CD14-positive monocyte (primary cell): ENCODE measurements at places on chromosomes 11 and 22.

DNA sequence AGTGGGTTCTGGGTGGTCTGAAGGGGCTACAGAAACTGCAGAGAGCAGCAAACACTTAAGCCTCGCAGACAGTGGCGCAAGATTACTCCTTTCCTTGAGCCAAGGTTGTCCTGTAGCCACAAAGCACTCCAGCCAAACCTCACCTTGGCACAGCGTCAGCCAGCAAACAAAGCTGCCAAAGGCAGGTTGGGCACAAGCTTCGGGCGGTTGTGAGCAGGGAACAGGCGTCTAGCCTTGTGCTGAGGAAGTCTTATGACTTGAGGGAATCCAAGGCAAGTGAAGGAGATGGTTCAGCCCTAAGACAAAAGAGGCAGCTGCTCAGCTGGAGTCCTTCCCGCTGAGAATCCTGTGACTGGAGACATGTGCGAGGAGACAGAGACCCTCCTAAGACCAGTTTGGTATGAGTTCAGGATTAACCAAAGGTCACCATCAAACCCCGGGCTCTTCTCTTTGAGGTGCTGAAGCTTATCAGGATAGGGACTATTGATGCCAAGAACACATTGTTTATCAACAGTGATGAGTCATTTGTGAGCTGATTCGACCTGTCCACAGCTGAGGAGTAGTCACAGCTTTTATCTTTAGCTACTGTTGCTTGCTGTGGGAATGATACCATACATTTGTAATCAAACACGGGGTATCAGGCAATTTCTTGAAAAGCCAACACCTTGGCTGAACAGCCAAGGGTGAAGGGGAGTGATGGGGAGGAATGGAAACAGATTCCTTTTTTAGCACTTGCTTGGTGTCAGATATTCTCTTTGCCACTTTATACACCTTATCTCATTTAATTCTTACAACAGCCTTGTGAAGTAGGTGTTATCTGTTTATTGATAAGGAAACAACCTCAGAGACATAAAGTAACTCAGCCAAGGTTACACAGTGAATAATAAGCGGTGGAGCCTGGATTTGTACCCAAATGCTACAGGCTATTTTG is 4.6 kb downstream of the ADM start:
- no peak for DNase-seq

GRCh38 chr11:130055617-130056016 is 14.1 kb upstream of the APLP2 start:
- peak; percentile 86 for DNase-seq

GRCh38 chr22:45065726-45066125 is 55.9 kb upstream of the PHF21B start:
- no peak for DNase-seq

DNA sequence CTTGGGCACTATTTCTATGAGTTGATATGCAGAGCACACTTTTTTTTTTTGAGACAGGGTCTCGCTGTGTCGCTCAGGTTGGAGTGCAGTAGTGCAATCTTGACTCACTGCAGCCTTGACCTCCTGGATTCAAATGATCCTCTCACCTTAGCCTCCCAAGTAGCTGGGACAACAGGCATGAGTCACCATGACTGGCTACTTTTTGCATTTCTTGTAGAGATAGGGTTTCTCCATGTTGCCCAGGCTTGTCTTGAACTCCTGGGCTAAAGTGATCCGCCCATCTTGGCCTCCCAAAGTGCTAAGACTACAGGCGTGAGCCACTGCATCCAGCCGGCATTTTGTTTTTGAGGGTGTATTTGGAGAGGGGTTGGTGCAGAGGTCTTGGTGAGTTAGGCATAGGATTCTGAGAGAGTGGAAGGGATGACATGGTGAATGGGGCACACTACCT is 29.9 kb upstream of the MTCH2 start:
- no peak for DNase-seq

DNA sequence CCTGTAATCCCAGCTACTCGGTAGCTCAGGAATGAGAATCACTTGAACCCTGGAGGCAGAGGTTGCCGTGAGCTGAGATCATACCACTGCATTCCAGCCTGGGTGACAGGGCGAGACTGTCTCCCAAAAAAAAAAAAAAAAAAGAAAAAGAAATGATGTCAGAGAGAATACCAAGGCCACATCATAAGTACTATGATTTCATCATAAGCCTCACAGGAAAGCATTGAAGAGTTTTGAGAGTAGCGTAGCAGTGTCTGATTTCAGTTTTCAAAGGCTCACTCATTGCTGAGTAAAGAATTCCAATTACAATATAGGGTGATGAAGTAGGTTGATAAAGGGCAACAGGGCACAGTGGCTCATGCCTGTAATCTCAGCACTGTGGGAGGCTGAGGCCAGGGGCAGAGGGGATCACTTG is 88.8 kb downstream of the MRTFA start:
- DNase-seq: no peak

- DNase-seq: peak; percentile 90
Observed at GRCh38 chr11:59273373-59273841, 60.7 kb upstream of the MPEG1 start.

DNA sequence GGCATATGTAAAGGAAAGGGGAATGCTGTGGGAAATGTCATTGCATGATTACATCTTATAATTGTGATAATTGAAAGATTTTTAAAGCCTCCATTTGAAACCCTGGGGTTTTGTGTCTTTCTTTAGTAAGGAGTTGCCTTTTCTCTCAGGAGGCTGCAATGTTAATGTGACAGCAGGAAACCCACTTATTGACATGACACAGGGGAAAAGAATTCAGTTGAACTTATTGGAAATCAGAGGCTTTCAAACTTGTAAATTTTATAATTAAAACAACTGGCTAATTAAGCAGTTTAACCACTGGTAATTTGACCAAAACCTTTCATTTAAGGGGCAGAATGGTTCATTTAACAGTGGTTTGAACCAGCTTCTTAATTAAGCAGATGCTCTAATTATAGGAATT is 31.2 kb downstream of the MRPL48 start:
- no peak for DNase-seq

- peak; percentile 8 for DNase-seq
Observed at GRCh38 chr22:30445438-30446145, 20.0 kb downstream of the MTFP1 start.

DNA sequence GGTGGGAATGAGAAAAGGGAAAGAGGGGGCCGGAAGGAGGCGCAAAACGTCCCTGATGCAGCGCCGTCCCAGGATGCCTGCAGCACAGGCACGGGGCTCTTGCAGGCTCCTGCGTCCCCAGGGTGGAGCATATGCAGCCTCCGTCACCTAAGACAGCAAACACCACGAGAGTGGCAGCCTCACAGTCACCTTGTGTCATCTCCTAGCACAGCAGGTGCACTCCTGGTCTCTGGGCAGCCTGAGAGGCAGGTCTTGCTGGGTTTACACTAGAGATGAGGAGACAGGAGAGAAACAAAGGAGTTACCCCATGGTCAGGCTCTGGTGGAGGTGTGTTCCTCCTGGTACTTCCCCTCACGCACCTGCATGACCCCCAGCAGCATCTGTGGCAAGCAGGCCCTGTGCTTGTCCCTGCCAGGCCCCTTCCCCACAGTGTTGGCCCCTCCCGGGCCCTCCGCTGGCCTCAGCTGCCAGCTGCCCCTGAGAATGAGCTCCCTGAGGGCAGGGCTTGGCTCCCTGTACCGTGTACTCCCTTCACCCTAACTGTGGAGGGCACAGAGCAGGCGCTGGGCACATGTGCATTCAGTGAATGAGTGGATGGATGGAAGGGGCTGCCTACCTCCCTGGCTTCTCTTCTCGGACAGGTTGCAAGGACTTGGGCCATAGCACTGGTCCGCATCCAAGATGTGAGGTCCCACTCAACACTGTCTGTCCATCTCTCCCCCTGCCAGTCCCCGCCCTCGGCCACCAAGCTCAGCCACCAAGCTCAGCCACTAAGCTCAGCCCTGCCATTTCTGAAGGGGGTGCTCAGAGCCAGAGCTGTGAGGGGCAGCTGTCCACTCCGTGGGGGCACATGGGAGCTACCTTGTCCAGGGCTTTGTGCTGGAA is 988.6 kb downstream of the BRD1 start:
- DNase-seq: no peak

GRCh38 chr11:44133335-44133946 is 38.0 kb downstream of the EXT2 start:
- no peak for DNase-seq

- DNase-seq: peak; percentile 55
Observed at GRCh38 chr11:35078470-35078735, 60.6 kb upstream of the CD44 start.

DNA sequence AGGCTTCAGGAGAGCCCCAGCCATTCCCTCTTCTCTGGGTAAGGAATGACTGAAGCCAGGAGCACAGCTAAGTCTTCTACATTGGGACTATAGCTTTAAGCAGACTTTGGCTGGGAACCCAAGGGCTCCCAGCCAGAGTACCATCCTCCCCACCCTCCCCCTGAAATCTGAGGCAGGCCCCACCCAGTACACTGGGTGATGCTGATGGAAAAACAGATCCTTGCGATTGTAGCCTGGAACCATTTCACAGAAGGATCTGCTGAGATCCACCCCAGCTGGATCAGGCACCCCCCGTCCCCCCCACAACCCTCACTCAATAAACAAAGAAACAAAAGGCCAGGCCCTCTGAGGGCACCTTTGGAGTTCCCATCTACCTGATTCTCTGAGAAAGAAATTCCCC is 39.8 kb downstream of the IL18BP start:
- no peak for DNase-seq

DNA sequence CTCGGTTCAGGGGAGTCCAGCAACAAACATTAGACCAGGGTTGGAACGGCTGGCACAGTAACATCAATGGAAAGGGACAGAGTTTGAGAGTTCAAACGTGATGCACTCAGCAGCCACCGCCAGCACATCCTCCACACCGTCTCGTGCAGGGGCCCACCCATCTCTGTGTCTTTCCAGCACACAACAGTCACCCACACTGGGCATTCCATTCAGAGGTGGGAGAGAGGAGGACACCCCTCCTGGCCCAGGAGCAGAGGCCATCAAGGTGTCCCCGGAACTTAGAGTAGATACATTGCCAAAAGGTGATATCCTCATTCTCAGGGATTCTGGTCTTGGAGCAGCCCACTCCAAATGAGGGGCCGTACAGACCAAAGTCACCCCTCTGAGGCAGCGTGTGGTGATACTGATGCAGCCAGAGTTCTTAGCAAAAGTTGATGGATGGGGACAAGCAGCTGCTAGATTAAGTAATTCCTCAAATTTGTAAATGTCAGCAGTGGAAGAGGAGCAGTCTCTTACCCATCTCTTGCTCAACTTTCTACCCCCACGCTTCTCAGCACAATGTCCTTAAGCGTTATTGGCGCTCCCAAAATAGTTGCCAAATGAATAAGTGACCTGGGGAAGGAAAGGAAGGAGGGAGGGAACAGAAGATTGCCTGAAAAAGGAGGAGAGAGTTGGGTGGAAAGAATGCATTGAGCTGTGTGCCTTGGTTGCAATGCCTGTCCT is 5.5 kb downstream of the SNAP29 start:
- DNase-seq: no peak

DNA sequence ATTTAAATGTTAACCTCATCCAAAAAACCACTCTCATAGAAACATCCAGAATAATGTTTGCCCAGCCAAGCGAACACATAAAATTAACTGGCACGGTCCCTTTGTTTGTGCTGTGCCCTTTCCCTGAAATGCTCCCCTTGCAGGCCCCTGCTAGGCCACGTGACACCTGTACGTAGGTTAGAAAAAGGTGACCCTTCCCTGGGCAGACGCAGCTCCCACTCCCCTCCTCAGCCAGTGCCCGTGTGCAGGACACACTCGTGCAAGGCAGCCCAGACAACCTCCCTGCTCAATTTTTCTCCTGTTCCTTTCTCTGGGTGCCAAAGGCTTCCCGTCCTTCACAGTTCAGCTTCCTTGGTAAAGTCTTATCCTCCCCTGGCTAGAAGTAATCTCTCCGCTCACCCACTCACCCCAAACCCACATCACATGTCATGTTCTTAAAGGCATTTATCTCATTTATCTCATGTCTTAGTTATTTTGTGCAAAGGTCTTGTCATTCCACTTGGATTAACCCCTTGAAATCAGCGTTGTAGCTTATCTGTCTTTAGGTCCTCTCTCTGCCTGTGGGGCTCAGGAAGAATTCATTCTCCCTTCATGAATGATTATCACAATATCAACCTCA is 20.7 kb downstream of the FAM83F start:
- DNase-seq: no peak

DNA sequence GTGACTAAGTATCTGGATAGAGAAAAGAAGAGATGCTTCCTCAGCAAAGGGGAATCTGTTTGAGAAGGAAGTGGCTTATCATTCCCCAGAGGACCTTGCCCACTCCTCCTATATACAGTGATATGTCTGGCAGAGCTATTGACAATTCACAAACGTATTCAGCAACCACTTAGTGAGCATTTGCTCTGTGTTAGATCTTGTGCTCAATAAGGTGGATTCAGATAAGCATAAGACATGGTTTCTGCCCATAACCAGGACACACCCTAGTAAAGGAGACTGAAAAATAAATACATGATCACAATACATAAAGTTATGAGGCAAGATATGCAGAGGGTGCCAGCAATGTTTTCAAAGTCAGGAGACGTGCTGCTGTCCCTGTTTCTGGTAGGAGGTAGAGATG is 1.4 kb downstream of the TMEM9B start:
- DNase-seq: no peak

GRCh38 chr11:113282898-113283437 is 31.4 kb upstream of the TTC12 start:
- DNase-seq: no peak

GRCh38 chr11:12693479-12694182 is 19.4 kb downstream of the TEAD1 start:
- DNase-seq: peak; percentile 20
